ENCODE measurements at places on chromosomes 1 and 21.

DNA sequence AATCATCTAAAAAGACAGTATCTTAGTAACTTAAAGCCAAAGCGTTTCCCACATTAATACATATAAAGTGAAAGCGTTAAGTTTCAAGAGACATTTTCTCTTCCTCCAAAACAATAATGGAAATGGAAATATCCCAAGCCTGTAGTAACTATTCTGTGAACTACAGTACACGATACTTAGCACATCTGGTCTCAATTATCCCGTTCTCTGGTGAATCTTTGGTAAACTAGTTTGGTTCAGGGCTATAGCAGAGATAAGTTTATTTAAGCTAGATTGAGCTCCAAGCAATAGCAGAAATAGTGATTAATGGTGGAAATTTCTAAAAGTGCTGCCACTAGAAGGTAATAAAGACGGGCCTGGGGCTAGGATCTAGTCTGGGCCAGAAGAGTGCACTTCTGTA lies 55.2 kb downstream of the PCNX2 start:
- DNase-seq: no peak

DNA sequence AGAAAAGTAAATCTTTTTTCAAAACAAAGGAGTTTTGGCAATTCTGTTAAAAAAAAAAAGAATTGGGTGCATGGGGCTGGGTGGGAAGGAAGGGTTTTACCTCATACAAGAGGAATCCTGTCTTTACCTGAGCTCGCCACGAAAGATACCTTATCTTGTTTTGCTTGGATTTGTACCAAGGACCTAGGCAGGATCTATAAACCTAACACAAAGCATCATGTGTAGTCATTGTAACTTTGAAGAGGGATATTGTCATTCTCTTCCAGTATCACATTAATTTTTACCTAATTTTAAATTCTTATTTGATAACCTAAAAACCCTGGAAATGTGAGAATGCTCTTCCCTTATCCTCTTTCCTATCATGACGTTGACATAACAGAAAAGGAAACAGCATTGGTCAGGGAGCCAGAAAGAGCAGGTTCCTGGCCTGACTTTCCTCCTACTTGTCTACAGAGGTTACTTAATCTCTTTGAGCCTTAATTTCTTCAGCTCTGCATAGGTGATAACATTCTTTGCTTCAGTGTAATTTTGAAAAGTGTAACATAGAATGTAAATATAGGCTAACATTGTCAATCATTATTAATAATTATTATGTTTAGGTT lies 4.0 kb upstream of the LAMC1 start:
- no peak for DNase-seq

DNA sequence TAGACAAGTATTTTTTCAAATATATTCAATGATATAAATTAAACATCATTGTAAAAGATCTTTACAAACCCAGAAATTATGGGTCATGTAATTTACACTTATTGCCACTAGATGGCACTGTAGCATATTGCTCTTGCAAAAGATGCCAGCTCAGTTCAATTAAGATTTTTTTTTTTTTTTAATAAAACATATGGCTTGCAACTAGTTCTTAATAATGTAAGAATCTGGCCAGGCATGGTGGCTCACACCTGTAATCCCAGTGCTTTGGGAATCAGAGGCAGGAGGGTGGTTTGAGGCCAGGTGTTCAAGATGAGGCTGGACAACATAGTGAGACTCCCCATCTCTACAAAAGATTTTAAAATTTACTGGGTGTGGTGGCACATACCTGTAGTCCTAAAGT lies 49.4 kb upstream of the DESI2 start:
- DNase-seq: peak; percentile 40

DNA sequence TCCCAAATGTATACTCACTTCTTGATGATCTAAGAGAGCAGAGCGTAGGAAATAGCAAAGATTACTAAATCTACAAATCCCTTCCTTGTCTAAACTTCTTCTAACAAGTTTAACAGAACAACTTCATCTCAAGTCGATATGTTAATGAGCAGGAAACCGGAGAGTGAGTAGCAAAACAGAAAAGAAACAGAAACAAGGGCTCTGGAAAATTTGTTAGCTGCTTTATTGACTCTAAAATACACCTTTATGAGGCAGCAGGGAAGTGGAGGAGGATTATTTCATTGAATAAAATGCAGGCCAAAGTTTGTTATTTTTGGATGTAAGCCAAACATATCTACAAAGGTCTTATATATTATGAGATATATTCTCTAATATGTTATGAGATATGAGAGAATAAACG lies 192.4 kb downstream of the LRRIQ3 start:
- DNase-seq: no peak

DNA sequence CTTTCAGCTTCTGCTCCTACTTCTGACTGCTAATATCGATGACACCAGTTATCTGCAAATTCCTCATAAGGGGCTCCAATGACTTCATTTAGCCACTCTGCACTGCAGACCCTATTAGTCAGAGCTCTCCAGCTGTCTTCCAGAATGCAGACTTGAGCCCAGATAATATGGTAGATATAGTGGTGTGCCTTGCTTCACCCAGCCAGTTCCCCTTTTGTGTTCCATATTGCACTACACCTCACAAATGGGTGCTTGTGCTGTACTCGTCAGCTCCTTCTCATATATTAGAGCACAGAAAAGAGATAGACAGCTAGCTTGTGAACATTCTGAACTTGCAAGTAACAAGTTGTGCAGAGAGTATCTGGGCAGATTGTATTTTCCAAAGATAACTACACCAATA lies 23.7 kb upstream of the COG2 start:
- DNase-seq: no peak

DNA sequence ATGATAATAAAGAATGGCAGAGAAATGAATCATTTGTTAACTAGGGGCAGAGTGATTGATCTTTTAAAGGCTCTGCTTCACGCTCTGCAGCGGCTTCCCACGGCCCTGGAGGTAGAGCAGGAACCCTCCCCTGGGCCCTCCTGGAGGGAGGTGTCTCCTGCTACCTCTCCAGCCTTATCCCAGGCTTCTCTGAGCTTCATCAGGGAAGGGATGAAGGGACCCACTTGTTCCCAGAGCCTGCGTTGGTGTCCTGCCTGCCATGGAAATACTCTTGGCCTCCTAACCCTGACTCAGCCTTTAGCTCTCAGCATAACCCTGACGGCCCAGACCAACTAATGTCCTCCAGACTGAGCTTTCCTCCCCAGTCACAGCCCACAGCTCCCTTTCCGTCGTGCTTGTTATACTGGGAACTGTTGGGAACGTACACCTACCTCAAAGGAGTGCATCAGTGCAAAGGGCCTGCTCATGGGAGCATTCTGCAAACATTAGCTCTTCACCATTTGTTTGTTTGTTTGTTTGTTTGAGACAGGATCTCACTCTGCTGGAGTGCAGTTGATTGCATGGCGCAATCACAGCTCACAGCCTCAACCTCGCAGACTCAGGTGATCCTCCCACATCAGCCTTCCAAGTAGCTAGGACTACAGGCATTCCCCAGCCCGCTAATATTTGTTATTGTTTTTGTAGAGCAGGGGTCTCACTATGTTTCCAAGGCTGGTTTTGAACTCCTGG lies 17.4 kb upstream of the HNRNPU start:
- DNase-seq: no peak

DNA sequence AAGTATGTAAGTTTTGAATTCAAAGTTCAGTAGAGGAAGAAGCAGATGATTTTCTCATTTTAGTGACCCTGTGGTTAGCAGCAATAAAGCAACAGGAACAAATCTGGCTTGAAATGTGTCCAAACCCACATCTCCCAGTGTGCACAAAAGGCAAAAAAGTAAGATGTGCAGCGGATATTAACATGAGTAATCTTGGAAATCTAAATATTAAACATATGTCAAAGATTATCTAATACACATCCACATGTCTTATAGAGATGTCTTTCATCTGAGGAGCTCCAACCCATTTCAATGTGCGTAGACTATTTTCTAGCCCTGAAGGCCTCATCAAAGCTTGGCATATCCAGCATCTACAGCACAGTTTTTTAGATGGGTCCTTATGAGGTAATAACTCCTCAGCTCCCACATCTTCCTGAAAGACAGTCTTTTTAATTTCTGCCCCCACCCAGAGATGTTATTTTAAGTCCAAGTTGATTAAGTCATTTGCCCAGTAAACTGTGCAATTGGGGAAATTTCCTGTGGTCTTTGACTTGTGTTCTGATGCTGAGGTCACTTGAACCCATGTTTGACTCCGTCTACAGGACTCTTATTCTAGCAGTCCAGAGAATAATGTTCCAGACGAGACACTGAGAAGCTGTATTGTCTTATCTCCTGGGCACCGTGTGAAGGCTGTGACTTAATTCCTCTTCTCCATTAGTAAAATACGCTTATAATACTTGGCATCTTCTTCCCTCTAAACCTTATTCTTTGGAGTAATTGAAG lies 73.7 kb downstream of the LMO4 start:
- no peak for DNase-seq

DNA sequence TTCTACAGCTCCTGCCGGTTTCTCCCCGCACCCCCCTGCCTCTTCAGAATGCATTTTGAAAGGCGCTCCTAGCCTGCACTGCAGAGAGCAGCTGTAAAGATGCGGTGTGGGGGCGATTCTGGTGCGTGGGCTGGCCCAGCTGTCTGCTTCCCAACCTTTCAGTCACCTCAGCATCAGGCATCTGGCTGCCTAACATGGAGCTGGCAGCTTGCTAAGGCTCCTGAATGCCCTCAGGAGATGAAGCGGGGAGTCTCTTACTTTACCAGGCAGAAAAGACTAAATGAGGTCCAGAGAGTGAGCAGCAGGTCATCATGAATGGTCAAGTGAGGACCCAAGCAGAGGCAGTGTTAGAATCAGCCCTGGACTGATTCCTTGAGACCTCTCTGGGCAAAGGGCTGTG lies 8.7 kb downstream of the IER5 start:
- no peak for DNase-seq

DNA sequence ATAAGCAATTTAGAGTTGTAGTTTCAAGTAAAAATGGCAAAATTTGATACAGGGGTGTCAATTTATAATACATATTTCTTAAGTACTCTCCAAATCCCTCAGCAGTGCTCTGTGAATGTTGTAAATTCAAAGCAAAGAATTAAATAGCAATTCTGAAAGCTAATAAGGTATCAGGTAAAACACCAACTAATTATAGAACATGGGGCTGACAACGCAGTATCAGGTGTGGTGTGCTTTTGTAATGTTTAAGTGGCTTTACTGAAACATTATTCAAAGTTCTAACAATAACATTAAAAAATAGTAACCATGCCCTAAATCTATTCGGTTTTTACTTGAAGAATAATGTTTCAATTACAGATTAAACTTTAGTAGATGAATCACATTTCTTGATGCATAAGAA lies 1271.2 kb upstream of the ADGRL2 start:
- DNase-seq: no peak

GRCh38 chr1:7491109-7491817 lies 279.8 kb upstream of the VAMP3 start:
- DNase-seq: no peak

DNA sequence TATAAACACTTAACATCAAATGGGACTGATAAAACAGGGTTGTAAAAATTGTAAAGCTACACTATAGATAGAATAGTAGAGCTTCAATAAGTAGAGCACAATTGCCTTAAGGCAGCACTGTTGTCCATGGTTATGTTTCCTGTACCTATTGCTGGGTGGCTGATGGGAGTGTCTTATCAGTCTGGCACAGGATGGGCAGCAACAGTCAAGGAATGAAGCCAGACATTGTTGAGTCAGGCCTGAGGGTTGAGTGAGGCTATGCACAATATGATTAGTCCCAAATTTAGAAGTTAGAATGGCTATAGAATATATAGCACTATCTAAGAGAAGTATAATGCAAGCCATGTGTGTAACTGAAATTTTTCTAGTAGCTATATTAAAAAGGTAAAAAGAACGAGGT lies 25.0 kb upstream of the CD1D start:
- no peak for DNase-seq

DNA sequence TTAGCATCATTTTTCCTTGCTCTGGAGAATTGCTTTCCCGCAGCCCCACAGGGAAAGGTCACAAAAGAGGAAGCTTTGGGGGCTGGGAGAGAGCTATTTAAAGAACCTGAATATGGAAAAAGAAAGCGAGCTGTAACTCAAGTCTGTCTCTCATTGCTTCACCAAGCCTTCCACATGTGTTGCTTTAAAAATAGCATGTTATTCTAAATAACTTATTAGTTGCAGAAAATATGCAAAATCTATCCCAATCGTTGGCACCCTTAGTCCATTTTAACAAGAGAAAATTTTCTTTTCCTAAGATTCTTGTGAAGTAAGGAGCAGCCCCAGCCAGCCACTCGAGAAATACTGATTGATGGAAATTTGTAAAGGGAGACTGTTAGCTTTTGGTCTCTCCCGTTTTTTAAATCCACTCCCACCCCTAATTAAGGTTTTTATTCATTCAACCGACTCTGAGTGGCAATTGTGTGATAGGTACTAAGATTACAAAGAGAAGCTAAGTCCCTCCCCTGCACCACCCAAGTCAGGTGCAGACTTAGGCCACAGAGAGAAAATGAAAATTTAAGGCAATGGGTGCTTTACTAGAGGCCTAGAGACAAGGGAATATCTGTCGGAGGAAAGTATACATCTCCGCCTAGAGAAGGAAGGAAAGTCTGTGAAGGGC lies 802 bp downstream of the CYP4X1 start:
- DNase-seq: no peak
